Stimulated activated CD8-positive, alpha-beta memory T cell treated with anti-CD3 and anti-CD28 coated beads, Interleukin-4, amount 100 ng/mL, for 4 hours (primary cell): ENCODE measurements at places on chromosomes 5 and 9.

- no peak for DNase-seq
Measured at GRCh38 chr5:77437194-77437593, 54.9 kb downstream of the WDR41 start.

GRCh38 chr9:15724016-15724415 lies 171.2 kb downstream of the CCDC171 start:
- no peak for DNase-seq

DNA sequence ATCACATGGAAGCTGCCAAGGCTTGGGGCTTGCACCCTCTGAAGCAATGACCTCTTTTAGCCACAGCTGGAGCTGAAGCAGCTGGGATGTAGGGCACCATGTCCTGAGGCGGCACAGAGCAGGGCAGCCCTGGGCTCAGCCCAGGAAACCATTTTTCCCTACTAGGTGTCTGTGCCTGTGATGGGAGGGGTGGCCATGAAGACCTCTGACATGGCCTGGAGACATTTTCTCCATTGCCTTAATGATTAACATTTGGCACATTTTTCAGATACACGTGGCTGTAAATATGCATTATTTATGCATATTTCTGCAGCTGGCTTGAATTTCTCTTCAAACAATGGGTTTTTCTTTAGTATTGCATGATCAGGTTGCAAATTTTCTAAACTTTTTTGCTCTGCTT lies 81.7 kb downstream of the OSMR start:
- no peak for DNase-seq

DNA sequence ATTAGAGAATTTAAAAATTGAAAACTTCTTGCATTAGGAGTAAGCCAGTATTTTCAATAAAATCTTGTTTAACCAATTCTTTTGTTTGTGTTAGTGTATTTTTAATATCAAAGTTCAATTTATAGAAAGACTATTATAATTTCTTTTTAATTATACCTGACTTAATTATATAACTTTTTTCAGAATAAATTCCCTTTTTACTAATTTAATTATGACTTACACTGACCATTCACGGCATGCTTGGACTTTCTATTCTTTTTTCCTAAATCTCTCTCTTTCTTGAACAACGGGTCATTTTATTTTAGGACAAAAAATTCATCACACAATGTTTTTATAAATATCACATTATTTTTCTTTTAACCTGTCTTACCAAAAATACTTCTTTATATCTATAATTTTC lies 555.3 kb upstream of the PTGER4 start:
- DNase-seq = no peak

DNA sequence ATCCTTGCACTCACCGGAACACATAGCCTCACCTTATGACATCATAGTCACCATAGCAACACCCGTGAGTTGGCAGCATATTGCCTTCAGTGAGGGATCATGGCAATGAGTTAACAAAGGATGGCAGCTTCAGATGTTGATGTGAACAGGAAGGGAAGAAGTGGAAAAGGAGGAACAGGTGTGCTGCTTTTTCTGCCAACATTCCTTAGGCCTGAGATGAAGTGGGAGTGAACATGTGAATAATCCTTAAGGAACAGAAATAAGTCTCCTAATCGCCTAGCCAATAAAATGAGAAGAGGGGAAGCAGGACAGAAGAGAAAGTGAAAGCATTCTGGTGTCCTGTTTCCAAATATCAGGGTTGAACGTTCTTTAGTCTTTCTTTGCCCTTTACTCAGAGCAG lies 360.0 kb downstream of the BRINP1 start:
- DNase-seq = no peak

DNA sequence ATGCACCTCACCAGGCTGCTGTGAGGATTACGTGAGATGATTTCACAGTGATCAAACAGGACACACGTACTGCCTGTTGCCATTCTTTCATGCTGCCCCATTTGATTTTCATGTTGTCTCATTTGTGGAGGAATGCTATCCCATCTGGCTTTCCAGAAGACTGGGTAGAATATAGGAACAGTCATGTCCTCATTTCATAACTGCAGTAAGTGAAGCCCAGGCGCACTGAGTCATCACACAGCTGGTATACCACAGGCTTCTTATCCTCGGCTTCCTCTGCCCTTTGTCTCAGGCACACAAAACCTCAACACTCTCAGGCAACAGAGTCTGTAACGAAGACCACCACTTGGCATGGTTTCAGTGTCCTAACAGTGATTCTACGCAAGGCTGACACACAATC lies 62.3 kb downstream of the LHFPL2 start:
- DNase-seq = no peak

DNA sequence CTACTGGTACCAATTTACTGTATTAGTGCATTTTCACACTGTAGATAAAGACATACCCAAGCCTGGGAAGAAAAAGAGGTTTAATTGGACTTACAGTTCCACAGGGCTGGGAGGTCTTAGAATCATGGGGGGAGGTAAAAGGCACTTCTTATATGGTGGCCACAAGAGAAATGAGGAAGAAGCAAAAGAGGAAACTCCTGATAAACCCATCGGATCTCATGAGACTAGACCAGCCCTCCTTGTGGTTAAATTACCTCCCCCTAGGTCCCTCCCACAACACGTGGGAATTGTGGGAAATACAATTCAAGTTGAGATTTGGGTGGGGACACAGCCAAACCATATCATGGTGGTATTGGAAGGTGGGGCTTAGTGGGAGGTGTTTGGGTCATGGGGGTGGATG lies 56.5 kb upstream of the SPDL1 start:
- DNase-seq = no peak

- no peak for DNase-seq
Measured at GRCh38 chr5:93428868-93429267, 152.2 kb downstream of the NR2F1-AS1 start.

DNA sequence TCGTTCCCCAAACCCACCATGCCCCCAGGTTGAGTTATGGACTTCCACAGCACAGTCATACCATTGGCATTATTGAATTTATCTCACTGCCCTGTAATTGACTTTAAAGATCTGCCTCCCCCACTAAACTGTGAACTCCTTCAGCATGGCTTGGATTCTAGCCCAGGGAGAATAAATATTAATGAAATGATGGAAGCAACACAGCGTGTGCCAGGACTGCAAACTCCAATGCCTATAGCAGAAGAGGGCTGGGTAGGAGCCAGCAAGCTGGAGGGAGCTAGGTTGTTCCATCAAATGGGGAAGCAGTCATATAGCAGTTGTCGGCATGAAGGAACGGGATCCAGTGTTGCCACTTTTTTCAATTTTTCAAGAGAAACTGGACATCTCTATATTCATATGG lies 69.0 kb upstream of the MSX2 start:
- DNase-seq = no peak

DNA sequence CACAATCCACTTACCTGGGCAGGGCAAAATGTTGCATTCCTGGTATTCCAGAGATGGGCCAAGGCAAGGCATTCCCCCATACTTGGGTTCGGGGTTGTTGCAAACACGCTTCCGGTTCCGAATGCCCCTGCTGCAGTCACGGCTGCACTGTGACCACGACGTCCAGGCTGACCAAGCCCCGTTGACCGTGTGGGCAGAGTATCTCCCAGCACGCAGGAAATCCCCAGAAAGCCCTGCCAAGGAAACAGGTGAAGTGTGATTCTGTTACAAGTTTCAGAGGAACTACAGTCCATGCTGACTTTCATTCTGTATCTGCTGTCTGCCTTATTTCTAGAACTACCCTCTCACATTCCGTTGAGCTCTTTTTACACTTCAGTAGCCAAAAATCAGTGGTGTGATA lies 483.0 kb downstream of the SEMA5A start:
- no peak for DNase-seq

DNA sequence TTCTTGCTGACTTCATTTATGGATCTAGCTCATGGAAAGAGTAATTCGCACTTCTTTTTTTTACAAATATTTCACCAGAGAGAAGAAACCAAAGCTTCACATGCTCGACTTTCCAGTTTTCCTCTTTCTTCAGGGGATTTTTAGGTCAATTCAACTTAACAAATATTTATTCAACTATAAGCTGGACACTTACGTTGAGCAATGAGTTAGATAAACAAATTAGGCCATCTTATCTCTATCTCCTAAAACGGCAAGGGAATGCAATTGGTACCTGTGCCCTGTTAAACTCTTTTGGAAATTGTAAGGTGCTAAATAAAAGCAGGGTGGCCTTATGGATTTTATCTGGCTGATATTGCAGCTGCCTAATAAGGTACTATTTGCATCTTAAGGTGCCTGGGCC lies 145.1 kb upstream of the RAI14 start:
- DNase-seq = no peak

DNA sequence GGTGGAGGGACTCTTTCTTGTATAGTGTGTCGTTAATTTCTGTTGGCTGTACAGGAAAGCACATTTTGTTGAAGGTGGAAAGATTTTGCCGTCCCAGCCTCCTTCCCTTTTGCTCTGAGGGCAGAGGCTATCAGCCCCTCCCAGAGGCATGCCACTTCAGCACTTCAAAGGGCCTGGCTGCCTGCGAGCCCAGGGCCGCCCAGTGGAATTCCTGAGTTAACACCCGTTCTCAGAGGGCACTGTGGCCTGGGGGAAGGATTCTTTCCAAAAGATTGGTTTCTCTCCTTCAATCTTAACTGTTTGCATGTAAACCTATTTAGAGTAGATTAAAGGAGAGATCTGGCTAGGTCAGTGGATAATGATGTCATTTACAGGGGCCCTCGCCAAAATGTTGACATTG lies 238.6 kb downstream of the FANCC start:
- no peak for DNase-seq

DNA sequence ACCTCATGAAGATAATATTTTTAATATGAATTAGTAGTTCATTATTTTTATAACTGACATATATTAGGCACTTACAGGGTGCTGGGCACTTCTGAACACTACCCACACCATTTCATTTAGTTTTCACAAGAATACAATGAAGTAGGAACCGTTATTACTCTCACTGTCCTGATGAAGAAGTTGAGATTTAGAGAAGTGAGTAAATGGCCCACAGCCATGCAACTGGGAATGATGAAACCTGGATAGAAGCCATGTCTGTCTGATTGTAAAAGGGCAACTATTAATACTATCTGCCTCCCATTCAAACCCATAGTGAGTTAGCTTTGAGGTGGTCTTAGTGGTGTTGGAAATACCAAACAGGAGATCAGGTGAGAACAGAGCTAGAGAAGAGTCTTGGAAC lies 29.6 kb upstream of the OTULINL start:
- no peak for DNase-seq

DNA sequence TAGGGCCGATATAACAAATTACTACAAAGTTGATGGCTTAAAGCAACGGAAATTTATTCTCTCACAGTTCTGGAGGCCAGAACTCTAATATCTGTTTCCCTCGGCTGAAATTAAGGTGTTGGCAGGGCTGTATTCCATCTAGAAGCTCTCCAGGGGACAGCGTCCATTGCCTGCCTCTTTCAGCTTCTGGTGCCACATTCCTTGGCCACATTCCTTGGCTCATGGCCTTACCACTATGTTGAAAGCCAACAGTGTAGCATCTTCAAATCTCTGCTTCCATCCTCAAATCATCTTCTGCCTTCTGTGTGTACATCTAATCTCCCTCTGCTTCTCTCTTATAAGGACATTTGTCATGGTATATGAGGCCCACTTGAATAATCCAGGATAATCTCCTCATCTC lies 17.2 kb downstream of the FGF10 start:
- DNase-seq = no peak

GRCh38 chr9:113879911-113880310 lies 3.8 kb downstream of the ZNF618 start:
- no peak for DNase-seq

GRCh38 chr9:11204521-11204920 lies 591.7 kb upstream of the PTPRD start:
- DNase-seq = no peak

GRCh38 chr5:111453747-111454146 lies 58.6 kb downstream of the STARD4 start:
- no peak for DNase-seq

DNA sequence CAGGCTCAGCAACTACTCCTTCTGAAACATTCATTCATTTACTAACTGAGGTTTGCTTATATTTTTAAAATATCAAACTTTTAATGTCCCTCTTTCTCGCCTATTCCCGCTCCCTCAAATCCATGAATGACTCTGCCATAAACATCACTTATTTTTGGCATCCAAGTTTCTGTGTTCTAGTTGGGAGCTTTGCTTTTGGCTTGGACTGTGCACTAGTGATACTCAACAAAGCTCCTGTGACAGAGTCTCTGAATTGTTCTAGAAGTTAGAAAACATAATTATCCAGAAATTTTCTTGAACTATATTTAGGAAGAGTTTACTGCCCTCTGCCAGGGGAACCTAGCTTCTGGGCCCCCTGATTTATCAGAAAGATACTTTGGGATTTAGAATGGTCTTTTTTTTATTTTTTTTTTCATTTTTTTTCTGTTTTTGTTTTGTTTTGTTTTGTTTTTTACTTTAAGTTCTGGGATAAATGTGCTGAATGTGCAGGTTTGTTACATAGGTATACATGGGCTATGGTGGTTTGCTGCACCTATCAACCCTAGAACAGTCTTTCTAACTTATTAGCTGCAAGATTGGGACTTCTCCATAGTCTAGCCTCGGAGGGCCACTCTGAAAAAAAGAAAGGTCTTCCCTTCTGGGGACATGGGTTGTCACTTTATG lies 64.7 kb upstream of the PTGER4 start:
- no peak for DNase-seq

DNA sequence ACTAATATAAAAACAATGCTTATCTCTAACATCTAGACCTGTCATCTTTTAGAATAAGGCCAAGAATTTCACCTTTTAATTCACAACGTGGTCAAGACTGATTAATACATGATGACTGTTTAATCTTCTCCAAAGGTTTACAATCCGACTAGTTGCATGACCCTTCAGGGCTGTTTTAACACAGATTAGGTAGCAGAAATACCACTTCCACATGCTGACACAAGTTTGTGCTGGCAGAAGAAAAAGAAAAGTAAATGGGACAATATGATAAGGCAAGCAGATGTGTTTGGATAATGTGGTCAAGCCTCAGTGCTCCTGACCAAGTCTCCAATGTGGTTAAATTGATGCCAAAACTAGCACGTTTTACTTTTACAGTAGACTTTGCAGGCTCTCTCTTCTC lies 31.1 kb downstream of the SEMA6A start:
- no peak for DNase-seq

- DNase-seq = no peak
Measured at GRCh38 chr9:131473198-131473885, 29.4 kb upstream of the POMT1 start.

- DNase-seq = no peak
Measured at GRCh38 chr9:107471552-107471951, 18.0 kb downstream of the KLF4 start.

- no peak for DNase-seq
Measured at GRCh38 chr9:108997112-108997511, 16.2 kb downstream of the CTNNAL1 start.

- no peak for DNase-seq
Measured at GRCh38 chr9:77224746-77225312, 47.5 kb downstream of the VPS13A start.

- peak; percentile 75 for DNase-seq
Measured at GRCh38 chr9:71783120-71783523, 14.8 kb upstream of the CEMIP2 start.

DNA sequence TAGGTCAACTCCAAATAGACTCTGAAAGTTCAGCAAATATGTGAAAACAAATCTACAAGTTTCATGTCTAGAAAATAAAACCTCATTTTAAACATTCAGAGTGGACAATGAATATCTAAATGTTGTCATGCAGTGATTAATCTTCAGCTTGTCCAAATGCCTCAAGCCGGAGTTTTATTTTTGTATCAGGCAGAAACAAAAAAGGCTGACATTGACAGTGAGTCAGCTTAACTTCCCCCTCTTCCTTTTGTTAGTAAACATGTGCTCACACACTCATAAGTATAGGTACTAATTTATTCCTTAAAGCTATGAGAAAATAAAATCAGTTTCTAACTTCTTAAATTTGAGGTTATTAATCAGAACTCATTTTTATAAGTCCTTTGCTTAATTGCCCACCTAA lies 467.9 kb upstream of the DAB2 start:
- DNase-seq = no peak

GRCh38 chr5:57939771-57940170 lies 457.2 kb upstream of the ACTBL2 start:
- DNase-seq = no peak
